RPMI7951 (cell line): ENCODE measurements at places on chromosomes 16 and 17. TPM values are rescaled to one million over a fixed set of nuclear protein-coding genes. Genes with fewer than 3 reads are reported as not detected.

GRCh38 chr17:16491131-16491702 is 776 bp downstream of the LRRC75A start:
- no peak for DNase-seq

GRCh38 chr17:57920916-57921703 is 34.1 kb downstream of the CUEDC1 start:
- peak; percentile 58 for DNase-seq

Gene KRTAP1-5
- not detected in 2 replicates for total RNA-seq

- no peak for DNase-seq
These were observed 1.1 kb downstream of the SGF29 start for GRCh38 chr16:28554634-28555423.

DNA sequence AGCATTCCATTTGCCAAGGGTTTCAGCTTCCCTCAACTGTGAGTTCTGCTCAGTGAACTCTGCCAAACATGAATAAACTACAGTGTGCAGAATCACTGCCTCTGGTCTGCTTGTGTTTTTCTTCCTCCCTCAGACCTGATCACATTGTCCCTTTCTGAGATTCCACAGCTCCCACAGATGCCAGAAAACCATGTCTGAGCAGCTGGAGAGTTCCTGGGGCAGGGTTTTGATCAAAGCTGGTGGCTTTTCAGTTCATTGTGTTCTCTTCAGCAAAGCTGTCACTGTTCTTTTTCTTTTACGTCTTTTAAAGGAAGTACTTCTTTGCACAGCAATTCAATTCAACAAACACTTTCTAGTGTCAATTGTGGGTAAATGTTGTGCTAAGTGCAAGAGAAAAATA is 555.8 kb downstream of the RBFOX1 start:
- DNase-seq, result no peak

DNA sequence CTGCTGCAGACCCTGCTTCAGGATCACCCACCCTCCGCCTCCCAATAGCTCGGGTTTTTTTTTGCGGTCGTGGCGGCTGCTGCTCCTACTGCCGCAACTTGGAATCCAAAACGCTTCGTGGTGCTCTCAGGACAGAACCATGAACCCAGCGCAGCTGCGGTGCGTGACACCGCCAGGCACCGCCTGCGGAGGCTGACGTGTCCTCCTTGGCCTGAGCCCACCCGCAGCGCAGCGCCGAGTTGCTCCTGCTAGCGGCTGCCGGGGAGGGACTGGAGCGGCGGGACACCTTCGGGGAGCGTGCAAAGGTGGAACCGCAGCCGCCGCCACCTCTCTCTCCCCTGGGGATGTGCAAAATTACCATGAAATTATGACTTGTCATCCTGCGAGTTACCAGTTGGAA is 1893.0 kb downstream of the TP53TG3F start:
- DNase-seq, result peak; percentile 4

DNA sequence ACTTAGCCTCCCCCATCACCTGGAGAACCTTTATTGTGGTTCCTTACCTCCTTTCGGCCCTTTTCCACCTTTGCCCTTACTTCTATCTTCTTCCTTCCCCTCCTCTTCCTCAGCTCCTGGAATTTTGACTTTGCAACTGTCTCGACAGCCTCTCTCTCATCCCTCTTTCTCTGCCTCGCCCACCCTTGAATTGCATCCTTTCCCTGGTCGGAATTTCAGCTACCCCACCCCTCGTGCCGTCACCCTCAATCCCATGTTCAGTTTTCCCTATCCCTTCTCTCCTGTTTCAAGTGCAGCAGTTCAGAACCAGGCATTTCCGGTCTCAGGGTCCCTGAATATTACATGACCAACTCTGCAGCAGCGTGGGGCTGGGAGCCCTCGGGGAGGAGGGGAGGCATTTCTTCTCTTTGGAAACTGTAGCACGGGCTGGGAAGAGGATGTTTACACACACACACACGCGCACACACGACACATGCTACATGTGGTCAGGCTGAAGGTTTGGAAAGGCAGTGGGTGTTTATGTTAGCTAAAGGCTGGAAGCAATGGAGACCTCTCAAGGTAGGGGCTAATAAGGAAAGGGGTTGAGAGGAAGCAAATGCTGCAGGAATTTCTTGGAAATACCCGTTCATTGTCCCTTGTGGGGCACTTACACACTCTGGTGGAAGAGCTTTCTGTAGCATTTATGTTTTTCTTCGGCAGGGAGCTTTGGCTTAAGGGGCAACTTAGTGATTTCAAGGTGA is 971 bp downstream of the MINK1 start:
- DNase-seq, result peak; percentile 40

DNA sequence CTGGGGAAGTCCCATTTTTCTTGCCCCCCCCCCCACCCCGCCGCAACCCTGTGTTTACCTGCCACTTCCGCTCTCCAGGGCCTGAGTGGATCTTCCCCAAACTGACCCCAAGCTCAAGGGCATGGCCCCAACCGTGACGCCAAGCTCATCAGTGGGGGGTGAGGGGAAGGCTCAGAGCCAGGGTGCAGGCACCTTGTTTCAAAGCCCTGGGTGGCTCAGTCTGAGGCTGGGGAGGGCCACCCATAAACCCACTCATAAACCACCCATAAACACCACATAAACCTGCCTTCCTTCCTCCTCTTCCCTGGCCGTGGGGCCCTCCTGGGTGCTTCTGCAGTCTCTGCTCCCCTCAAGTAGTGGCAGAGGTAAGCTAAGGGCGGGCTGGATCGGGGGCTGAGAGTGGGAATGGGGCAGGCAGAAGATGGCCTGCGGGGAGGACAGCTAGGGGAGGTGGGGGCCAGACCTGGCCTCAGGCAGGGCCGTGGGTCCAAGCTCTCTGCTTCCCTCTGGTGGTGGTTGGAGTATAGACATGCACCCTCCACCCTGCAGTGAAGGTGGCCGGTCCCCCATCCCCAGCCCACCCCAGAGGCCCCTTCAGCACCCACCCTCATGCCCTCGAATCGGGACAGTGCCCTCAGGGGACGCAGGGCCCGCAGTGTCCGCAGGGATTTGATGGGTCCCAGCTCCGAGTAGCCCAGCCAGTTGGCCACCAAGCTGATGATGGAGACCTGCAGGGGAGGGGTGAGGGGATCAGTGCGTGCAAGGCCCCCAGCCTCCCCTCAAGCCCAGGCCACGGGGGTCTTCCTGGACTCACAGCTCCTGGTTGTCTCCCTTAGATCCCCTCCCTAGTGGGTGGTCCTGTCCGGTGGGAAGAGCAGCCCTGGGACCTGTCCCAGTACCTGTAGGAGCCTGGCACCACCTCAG is 14.6 kb upstream of the CD79B start:
- peak; percentile 15 for DNase-seq

Gene CMTM2
- total RNA-seq, result 0.98 TPM in 1 of 2 replicates, not detected in the other

Gene TVP23A
- not detected in 2 replicates for total RNA-seq
